Activated CD4-positive, alpha-beta T cell treated with anti-CD3 and anti-CD28 coated beads, Interleukin-2, amount 50 U/mL, for 1 hour (primary cell): ENCODE measurements at places on chromosomes 2 and 18.
A peak's percentile ranks its signal among the peaks of the same experiment; 100 is the strongest.

- DNase-seq = no peak
These were observed 172.1 kb upstream of the LRRTM1 start for GRCh38 chr2:80476535-80477117.

DNA sequence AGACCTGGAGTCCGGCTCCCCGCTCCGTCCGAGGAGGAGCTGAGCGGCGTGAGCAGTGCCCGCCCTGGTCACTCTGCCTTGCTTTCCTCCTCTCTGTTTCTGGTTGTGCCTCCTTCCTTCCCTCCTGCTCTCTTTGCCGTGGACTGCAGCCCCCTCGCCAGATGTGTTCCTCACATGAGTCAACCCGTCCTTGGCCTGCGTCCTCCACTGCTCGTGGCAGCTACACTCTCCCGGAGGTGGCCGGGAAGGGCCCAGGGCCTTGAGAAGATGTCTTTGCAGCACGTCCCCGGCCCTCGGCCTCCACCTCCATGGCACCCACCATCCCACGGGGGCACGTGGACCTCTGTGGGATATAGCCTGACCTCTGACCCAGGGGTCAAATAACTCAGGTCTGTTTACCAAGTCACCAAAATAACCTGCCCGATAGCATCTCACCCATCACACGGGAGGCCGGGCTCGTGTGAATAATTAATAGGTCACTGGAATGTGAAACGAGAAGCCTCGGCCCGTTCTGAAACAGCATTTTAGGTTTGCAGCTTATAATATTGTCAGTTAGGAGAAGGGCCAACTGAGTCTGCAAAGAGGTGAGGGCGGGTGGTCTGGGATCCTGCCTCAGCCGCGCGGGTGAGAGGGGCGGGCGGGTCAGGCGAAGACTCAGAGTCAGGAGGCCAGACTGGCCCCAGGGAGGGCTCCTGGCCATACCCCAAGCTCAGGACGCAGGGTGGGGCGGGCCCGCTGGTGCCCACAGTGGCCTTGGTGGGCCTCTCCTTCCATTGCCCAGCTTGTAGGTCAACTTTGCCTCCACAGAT, 42.6 kb downstream of the NFATC1 start:
- no peak for DNase-seq

DNA sequence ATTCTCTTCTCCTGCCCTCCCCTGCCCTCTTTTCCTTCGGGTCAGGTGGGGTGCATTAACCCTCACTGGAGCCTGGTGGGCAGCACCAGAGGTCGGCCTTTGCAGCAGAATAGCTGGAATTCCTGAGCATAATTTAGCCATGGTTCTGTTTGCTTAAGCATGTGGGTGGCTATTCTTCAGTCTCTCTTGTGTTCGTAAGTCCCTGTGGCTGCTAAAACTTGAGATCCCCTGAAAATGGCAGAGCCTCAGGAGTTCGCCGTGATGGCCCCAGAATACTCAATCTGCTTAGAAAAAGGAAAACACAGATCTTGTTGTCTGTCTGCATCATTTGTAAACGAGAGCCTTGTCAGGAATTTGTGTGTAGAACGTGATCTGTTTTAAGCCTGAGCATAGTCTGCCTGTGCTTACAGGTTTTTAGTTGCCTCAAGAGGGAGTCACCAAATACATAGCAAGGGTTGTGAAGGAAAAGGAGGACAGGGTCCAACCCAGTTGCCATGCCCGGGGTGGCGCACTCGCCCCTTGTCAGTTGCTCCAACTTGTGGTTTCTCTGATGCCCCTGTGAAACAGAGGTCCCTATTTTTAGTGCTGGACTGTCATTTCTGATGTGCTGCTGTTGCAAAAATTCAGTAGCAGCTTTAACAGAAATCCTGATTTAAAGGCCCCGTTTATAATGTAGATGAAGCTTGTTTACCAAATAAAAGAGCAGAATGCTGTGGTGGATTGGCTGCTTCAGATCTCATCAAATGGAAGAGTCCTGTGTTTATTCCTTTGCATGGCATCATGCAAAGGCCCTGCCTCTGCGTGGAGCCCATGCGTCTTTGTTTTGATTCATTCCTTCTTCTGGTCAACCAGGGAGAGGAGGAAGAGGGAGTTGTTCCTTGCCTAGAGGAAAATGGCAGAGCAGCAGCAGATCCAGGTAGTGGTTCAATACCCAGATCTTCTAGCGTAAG, 74.8 kb downstream of the WDSUB1 start:
- DNase-seq = no peak

DNA sequence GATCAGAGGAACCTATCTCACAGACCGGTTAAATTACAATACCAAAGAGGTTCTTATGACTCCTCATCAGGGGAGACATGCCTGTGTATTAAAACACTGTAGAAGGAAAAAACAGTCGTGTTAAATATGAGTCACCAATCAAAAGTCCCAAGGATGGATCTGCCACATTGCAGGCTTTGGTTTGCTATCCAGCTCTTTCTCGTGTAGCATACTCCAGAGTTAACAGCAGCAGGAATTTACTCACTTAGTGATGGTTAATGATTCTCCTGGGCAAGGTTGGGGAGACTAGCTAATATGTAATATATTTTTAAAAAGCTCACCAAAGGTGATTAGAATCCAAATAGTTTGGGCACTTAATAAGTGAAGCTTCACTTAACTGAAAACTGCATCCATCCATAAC, 109.7 kb downstream of the MBD5 start:
- no peak for DNase-seq

DNA sequence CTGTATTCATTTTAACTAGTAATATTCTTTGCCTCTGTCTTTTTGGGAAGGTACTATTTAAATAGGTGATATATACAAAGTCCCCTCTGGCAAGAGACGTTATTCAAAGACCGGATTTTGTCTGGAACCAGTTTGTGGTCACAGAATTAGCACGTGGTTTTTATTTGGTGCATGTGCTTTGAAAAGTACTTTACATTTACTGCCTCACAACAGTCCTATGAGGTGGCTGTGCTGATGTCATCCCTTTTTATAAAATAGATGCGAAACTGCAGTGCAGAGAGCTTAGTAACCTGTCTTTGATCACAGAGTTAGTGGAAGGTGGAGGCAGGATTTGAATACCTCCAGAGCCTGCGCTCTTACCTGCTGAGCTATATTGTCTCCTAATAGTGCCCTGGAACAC, 4.0 kb downstream of the LPIN1 start:
- peak; percentile 31 for DNase-seq

DNA sequence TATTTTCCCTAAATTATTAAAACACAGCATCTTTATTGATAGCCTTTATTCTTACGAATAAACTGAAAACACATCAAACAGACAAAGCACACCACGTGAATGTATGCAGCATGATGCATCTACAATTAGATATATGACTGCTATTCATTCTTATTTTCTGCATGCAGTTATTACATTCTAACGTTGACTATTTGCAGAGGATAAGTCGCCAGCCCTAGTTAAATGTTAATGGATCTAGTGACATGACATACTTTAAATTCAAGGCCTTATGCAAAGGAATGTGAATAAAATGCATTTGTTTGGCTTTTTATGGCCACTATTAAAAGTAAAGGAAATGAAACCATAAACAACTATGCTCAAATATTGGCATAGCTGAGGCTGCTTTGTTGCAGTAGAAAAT, 172.4 kb downstream of the MAP2 start:
- no peak for DNase-seq

- DNase-seq = no peak
These were observed 16.2 kb downstream of the AFF3 start for GRCh38 chr2:100126201-100126600.

DNA sequence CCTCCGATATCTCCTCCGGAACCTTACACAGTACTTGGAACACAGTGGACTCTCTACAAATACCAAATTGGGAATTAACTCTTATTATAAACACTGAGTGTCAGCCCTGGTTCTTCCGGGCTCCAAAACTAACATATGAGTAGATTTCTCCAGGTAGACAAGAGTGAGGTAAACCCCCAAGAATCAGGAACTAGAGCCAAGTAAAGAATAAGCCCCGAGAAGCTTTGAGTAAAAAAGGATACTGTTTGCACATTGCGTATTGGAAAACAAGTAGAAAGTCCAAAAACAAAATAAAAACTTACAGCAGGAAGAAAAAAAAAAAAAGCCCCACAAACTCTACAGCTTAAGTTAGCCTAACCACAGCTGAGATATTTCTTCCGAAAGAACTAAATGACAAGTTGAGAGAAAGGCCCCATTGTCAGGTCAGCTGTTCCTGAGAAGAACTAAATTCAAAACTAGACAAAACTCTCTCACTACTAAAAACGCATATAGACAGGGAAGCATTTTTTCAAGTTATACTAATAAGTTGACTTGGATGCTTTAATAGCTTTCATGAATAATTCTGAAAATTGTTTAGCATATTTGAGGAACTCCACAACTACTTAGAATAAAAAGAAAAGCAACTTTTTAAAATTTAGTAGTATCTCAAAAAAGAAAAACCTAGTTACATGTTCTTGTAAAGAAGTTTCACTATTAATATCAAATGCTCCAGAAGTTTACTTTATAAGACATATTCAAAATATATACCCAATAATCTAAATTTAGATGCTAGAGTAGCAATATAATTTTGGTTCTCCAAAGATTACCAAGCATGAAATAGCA, 4.3 kb upstream of the HAAO start:
- DNase-seq = no peak

GRCh38 chr2:133078667-133079411, 408.8 kb upstream of the LYPD1 start:
- DNase-seq = no peak

DNA sequence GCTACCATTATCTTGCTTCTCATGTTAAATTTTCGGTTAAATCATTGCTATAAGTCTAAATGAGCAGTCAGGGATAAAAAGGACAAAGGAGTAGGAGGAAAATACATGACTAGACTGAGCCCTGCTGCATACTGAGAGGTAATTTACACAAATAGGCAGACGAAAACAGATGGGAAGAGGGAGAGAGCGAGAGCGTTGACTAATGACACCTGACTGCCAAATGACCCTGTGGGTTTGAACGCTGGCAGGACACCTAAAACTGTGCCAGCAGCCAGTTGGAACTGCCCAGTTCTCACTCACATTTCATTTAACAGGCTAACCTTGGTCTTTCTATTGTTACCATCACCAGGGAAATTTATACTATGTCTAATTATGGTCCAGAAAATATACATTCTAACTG, 978.2 kb downstream of the CPS1 start:
- no peak for DNase-seq

DNA sequence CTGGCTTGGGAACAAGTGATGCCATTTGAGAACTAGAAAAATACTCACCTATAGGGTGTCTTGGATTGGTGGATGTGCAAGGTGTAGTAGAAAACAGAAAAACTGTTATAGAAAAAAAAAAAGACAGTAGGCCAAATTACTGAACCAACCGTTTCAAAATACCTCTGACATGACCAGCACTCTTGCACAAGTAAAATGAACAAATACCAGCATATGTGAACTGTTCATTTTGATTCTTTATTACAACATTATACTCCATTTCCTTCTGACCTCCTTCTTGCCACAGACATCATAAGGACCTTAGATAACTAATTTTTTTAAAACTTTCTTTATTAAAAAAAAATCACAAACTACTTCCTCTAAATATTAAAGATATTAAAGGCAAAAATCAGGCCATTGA, 125.5 kb downstream of the ATAD2B start:
- no peak for DNase-seq
